WTC11 (cell line): ENCODE measurements at places on chromosomes 1 and 21. TPM values are rescaled to one million over a fixed set of nuclear protein-coding genes. Genes with fewer than 3 reads are reported as not detected.

DNA sequence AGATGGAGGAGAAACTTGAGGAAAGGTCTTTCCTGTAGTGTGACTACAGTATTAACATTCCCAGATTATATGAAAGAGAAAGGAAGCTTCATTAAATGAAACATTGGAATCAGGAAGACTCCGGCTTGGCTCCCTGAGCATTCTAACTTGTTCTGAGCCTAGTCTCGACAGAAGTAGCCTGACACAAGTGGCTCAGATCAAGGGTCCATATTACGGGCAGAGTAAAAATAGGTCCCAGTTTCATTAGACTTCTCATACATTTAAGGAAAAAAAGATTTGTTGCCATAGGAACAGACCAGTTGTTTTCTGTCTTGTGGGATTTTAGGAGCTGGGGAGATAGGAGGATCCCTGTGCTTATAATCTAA, 12.8 kb downstream of the SMAP2 start:
- DNase-seq = no peak

DNA sequence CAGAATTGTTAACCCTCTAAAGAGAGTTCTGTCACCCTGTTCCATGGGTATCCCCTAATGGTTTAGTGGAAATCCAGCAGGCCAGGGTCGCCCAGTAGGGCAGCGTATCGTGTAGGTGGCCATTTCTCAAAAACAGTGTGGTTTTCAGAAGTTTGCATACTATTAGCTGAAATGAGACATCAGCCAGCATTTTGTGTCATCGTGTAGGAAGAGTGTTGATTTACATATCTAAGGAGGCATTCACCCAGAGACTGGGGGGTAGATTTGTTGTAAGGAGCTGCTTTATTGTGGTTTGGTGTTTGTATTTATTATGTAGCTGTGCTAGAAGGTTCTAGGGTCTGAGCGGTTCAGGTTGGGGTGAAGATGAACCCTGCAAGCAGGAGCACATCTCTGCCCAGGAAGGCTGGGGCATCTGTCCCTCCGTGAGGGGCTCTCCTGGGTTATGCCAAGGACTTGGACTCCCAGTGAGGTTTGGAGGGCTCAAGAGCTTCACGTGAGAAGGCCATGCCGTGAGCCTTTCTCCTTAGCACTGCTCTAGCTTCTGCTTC, 174.4 kb downstream of the PGBD5 start:
- DNase-seq = no peak

FAM43B gene
- total RNA-seq = 2.9 to 3.1 TPM (median 3.1 TPM) in 3 replicates

DNA sequence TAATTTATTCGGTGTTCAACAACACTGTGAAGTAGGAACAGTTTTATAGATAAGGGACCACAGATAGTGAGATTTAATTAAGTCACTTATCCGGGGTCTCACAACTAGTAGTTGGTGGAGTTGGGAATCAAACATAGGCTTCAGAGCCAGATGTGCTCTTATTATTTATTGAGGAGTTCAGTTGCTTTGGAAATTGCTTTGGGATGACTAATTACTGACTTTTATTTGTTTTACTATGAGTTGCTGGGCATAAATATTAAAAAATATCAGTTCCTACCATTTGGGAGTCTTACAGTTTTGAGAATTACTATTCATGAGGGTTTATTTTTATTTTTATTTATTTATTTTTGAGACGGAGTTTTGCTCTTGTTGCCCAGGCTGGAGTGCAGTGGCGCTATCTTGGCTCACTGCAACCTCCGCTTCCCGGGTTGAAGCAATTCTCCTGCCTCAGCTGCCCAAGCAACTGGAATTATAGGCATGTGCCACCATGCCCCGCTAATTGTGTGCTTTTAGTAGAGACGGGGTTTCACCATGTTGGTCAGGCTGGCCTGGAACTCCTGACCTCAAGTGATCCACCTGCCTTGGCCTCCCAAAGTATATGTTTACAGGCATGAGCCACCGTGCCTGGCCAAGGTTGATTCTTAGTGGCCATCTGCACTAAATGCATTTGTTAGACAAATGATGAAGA, 27.7 kb downstream of the THRAP3 start:
- DNase-seq = no peak

RIIAD1 gene
- total RNA-seq = 0.92 TPM in 1 of 3 replicates, not detected in the others

C2CD2 gene
- 11.2 to 14.9 TPM (median 14.1 TPM) in 3 replicates for total RNA-seq

PPM1J gene
- total RNA-seq = 19.3 to 23.5 TPM (median 22.6 TPM) in 3 replicates

DNA sequence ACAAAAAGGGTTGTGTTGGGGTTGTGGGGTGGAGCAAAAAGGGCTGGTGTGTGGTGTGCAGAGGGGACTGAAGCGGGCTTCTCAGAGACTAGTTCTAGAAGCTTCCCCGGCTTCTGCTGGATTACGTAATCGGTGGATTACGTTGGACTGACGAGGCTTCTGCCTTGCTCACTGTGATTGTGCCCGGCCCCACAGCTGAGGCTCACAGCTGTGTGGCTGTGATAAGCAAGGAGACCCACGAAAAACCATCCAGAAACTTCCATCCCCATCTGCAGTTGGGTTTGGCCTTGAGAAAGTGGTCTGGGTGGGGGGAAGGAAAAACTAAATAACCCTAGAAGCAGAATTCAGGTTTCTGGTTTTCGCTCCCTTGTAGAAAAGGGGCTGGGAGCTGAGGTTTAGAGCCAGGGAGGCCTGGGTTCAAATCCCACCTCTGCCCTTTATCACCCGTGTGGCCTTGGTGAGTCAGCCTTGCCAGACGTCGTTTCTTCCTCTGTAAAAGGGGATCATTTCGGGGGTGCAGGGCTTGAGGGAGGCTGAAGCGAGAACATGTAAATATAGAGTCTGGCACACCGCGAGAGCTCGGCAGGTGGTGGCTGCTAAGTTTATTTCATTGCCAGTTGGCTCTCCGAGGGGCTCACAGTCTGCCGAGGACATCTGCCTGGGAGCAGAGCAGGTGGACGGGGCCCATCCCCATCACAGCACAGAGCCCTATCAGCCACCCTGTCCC, 30.4 kb upstream of the DISP3 start:
- DNase-seq = no peak

- peak; percentile 40 for DNase-seq
Observed at GRCh38 chr1:242522996-242523718, 1.3 kb downstream of the PLD5 start.

- DNase-seq = no peak
Observed at GRCh38 chr1:159849626-159850366, 12.7 kb downstream of the VSIG8 start.

DNA sequence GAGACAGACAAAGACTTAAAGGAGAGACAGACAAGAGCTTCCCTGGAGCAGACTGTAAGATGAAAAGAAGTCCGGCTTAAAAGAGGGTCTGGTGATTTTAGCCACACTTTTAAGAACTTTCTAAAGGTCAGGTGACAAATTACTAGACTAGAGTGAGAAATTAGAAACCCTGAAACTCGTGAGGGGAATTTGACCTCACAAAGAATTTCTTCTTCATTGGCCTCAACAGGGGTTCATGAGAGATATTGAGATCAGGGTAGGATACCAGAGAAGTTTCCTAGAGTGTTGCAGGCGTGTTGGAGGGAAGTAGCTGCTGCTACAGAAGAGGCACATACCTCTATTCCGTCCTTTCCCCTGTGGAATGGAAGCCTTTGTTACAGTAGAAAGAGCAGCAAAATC, 884.4 kb downstream of the KCNT2 start:
- DNase-seq = no peak

OR4F29 gene
- total RNA-seq = not detected in 3 replicates

CORT gene
- total RNA-seq = 0.48 to 0.66 TPM (median 0.48 TPM) in 3 replicates

SLC26A9 gene
- total RNA-seq = 0.05 to 0.15 TPM in 2 of 3 replicates, not detected in the other

OR6N1 gene
- not detected in 3 replicates for total RNA-seq

DNA sequence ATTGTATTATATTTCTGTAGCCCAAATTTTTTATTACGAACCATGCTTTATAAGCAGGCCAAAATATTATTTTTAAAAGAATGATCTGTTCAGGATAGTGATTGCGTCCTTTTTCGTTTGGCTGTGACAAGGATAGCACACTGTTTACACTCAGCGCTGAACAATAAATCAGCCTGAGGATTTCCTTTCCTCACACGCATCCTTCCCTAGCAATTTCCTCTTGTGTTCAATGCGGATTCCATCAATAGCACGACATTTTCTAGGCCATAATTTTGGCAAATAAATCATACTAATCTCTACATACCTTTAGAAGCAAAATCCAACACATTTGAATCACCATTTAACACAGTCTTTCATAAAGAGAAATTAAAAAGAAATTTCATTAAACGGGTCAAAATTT, 1.6 kb upstream of the VAV3 start:
- no peak for DNase-seq

DNA sequence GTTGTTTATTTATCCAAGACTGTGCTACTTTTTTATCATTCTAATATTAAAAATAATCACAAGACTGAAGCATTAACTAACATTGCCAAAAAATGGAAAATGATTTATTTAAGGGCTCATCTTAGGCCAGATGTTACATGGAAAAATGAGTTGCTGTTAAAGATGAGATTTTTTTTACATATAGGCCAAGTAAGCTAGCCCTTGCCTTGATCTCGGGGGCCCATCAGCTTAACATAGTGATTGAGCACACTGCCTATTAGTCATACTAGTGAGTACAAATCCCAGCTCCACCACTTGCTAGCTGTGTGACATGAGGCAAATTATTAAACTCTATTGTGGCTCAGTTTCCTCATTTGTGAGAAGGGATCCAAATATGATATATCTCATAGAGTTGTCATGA, 275.9 kb upstream of the SNX7 start:
- DNase-seq = no peak

DNA sequence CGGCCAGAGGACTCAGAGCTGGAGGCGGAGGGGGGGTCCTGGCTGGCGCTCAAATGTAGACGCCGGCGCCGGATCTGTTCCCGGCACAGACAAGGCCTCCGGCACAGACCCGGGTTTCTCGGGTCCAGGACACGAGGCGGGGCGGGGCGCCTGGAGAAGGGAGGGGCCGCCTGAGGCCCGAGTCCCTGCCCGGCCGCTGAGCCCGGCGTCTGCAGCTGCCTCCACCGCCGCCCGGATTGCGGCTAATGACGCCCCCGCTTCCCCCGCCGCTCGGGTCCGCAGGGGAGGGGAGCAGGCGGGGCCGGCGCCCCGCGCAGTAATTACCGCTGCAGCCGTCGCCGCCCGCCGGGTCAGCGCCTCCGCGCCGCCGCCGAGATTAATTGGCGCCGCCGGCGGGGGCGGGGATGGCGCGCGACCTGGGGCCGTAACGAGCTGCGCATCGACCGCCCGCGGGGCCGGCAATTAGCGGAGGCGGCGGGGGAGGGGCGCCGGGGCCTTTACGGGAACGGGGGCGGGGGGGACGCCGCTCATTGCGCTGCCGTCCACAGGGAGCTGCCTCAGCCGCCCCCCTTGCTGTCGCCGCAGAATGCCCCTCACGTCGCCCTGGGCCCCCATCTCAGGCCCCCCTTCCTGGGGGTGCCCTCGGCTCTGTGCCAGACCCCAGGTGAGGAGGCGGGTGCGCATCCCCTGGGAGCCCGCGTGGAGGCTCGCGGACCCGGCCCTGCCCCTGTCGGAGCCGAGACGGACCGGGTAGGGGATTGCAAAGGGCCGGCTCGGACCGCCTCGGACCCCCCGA, 17.3 kb downstream of the NOC2L start:
- peak; percentile 70 for DNase-seq

BRDT gene
- total RNA-seq = 0.13 to 0.21 TPM (median 0.18 TPM) in 3 replicates

ADGRB2 gene
- 29.6 to 39.3 TPM (median 30.1 TPM) in 3 replicates for total RNA-seq

GRCh38 chr1:18535391-18536210, 54.9 kb downstream of the KLHDC7A start:
- DNase-seq = no peak

- DNase-seq = no peak
Observed at GRCh38 chr1:206098242-206098919, 18.8 kb downstream of the AVPR1B start.

THEM4 gene
- total RNA-seq = 8.0 to 10.9 TPM (median 8.8 TPM) in 3 replicates

GRCh38 chr1:232650418-232650817, 20.5 kb upstream of the SIPA1L2 start:
- no peak for DNase-seq

GRCh38 chr21:26125433-26126167, 45.0 kb downstream of the APP start:
- DNase-seq = no peak

- DNase-seq = peak; percentile 45
Observed at GRCh38 chr1:25430967-25431881, 527 bp downstream of the MACO1 start.

PROK1 gene
- total RNA-seq = not detected in 3 replicates

ALX3 gene
- total RNA-seq = 0.09 to 0.15 TPM in 2 of 3 replicates, not detected in the other

AMY1C gene
- not detected in 3 replicates for total RNA-seq

GRCh38 chr1:205676597-205676996, 3.7 kb downstream of the SLC45A3 start:
- no peak for DNase-seq

- DNase-seq = no peak
Observed at GRCh38 chr1:23816361-23816760, 8.9 kb downstream of the HMGCL start.

TLCD4 gene
- 2.0 to 4.7 TPM (median 3.5 TPM) in 3 replicates for total RNA-seq

DNA sequence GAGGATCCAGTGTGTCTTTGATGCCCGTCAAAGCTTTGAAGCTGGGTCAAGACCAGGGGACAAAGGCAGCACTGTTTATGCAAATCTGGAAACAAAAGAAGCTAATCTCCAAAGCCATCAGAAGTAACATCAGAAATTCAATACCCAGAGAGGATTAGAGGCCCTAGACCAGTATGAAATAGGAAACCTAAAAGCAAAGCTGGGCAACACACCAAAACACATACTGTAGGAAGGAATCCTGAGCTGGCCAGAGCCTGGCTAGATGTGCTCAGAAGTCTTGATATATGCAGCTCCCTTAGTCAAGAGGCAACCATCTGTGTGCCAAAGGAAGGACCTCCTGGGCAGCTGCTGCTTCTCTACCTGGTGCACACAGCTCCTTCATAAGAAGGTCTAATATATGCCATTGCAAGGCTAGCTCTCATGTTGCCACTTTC, 12.3 kb downstream of the COLGALT2 start:
- DNase-seq = no peak

DNA sequence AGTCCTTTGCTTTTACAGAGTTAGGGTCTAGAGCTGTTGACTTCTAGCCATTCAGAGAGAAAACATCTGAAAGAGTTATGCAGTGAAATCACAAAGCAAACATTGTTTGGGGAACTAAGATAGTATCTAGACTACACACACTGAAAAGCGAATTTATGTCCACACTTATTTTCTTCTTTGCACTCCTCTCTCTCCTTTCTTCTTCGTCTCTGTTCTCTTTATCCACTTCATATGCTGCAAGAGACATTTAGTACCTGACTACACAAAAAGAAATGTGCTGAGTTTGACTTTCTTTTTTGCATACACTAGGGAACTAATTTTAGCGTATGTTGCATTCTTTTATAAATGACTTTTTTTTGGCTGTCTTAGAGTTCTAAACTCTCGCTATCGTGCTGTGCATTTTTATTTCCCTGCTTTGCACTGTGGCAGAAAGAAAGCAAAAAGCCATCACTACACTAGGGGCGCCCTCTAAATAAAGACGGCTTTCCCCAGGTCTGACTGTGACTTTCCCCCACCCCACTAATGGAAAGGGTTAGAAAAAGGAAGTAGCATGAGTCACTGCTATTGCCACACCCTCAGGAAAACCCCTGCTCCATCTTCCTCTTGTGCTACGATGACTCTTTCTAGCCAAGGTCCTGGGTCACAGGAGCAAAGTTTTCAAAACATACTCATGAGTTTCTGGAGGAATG, 65.7 kb downstream of the MAP3K7CL start:
- no peak for DNase-seq

GRCh38 chr1:15758953-15759661, 512 bp downstream of the FBLIM1 start:
- peak; percentile 35 for DNase-seq

- no peak for DNase-seq
Observed at GRCh38 chr1:45643978-45644377, 20.1 kb upstream of the CCDC17 start.

AUNIP gene
- 14.2 to 16.1 TPM (median 15.1 TPM) in 3 replicates for total RNA-seq

GRCh38 chr1:29912425-29912824, 676.1 kb downstream of the PTPRU start:
- no peak for DNase-seq

- no peak for DNase-seq
Observed at GRCh38 chr1:41849211-41849759, 69.4 kb downstream of the HIVEP3 start.

S100A7 gene
- total RNA-seq = not detected in 3 replicates

GRCh38 chr1:230916587-230917283, 48.4 kb upstream of the C1orf198 start:
- no peak for DNase-seq
